ENCODE measurements at places on chromosomes 5 and 9.

- DNase-seq, result no peak
Observed at GRCh38 chr9:121731090-121731489, 79.7 kb downstream of the DAB2IP start.

GRCh38 chr5:73902327-73903051 is 276.5 kb downstream of the ARHGEF28 start:
- peak; percentile 44 for DNase-seq

DNA sequence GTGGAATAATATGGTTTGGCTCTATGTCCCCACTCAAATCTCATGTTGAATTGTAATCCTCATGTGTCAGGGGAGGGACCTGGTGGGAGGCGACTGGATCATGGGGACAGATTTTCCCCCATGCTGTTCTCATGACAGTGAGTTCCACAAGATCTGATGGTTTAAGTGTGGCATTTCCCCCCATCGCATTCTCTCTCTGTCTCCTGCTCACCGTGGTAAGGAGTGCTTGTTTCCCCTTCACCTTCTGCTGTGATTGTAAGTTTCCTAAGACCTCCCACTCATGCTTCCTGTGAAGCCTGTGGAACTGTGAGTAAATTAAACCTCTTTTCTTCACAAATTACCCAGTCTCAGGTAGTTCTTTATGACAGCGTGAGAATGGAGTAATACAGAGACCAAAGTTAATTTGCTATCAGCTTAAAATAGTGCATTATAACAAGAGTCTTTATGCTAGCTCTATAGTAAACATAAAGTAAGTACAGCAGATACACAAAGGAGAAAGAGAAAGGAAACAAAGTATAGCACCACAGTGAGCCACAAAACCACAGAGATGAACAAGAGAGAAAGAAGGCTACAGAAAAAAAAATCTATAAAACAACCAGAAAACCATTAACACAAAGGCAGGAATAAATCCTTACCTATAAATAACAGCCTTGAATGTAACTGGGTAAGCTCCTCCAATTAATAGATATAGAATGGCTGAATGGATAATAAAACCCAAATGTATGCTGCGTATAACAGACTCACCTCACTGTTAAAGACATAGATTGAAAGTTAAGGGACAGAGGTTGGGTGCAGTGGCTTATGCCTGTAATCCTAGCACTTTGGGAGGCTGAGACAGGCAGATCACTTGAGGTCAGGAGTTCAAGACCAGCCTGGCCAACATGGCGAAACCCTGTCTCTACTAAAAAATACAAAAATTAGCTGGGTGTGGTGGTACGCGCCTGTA is 39.7 kb downstream of the RAPGEF6 start:
- DNase-seq, result no peak

GRCh38 chr9:100669968-100670367 is 92.1 kb downstream of the CAVIN4 start:
- no peak for DNase-seq

GRCh38 chr9:129458663-129459546 is 162.0 kb downstream of the C9orf50 start:
- no peak for DNase-seq

DNA sequence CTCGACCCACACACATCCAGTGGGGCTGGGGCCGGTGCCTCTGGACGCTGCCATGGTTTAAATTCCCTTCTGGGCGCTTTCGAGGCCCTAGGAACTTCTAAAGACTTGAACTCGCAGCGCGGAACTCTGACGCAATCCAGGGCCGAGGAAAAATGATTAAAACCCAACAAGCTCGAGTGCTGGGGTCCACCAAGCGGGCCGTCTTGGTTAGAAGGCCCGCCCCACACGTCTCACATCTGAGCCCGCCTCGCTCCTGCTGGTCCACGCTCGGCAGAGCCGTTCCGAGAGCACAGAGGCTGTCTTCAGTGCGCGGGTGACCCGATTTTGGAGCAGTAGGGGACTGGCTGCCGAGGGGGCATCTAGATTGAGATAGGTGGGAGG is 1.5 kb downstream of the CRHBP start:
- DNase-seq, result no peak

DNA sequence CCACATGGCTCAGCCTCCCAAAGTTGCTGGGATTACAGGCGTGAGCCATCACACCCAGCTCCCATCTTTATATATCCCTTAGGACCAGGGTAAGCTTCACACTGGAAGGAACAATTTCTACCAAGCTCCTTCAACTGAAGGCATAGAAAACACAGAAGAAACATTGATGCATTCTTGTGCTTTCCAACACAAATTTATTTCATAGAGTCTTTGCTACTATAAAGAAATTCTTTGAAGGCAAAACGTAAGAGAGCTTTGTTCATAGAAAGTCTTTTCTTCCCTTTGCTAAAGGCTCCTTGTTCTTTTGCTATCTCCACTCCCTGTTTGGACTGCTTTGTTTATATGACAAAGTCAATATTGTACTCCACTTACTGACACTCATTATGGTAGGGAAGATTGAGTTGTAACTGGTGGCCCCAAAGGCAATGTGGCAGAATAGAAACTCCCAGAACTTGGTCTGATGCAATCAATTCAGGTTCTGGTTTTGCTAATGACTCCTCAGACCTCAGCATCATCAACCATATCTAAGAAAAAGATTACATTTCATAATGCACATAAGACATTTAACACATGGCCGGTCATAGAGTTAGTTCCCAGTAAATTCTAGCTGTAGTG is 97.4 kb upstream of the CLINT1 start:
- no peak for DNase-seq

GRCh38 chr5:160699301-160699700 is 152.7 kb downstream of the ATP10B start:
- DNase-seq, result no peak

- DNase-seq, result no peak
Observed at GRCh38 chr5:159749146-159749545, 167.1 kb upstream of the ADRA1B start.

DNA sequence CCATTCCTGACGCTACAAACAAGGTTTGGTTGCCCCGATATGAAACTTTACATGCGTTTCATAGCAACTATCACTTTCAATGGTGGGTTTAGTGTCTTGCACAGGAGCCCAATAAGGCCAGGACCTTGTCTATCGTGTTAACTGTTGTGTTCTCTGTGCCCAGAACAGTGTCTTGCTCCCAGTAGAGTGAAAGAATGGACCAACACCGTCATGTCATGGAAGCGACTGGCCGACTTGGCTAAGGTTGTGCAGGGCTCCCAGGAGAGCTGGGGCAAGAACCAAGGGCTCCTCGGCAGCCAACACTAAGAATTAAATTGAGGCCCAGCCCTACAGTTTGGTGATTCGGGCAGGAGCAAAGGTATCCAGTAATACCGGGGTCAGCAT is 498 bp upstream of the ARHGEF37 start:
- no peak for DNase-seq

GRCh38 chr5:80341016-80341775 is 21.4 kb downstream of the SPZ1 start:
- DNase-seq, result no peak

- no peak for DNase-seq
Observed at GRCh38 chr5:139277171-139277570, 16.4 kb upstream of the MATR3 start.

- DNase-seq, result no peak
Observed at GRCh38 chr9:13397220-13397619, 117.7 kb upstream of the MPDZ start.

GRCh38 chr5:5403741-5404140 is 18.7 kb upstream of the ICE1 start:
- no peak for DNase-seq

DNA sequence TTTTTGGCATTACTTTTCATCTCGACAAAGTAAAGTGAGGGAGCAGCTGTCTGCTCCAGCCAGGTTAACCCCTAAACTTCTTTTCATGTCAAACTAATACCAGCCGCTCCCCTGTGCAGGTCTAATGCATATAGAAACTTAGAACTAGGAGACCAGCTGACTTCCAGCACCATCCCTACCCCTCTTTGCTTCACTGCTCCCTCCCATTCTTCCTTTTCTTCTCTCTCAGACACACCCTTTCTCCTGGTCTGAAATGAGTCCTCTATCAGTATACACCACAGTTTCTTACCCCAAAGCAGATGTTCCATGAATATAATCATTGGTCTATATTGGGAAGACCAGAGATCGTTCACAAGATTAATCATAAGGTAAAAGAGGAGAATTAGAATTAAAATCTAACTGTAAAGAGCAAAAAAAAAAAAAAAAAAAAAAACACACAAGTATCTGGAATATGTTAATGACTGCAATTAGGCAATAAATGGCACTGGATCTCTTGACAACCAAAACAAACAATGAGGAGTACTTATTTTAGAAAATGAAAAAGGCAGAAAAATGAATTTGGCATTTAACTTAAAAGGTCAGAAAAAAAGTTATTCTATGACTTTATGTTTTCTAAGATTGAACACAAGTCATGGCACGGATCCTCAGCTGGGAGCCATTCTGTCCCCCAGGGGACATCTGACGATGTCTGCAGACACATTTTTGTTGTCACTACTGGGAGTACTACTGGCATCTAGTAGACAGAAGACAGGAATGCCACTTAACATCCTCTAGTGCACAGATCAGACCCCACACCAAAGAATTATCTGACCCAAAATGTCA is 209.8 kb downstream of the PJA2 start:
- DNase-seq, result no peak

- no peak for DNase-seq
Observed at GRCh38 chr9:126756876-126757415, 47.9 kb upstream of the ZBTB43 start.

DNA sequence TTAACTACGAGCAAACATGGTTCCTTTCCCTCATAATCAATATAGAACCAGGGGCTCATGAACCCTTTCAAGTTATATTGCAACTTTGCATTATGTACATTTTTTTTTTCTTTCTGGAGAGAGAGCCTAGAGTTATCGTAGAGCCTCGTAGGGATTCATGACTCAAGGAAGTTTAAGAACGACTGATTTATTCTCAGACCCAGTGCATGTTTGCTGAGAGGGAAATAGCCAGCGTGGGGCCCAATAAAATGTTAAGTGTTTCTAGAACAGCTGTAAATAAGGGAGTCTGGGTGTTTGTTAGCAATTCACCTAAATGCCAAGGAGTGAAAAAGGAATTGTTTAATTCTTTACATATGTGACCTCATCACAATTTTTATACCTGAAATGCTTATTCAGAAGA is 119.0 kb upstream of the KLF9 start:
- DNase-seq, result no peak

DNA sequence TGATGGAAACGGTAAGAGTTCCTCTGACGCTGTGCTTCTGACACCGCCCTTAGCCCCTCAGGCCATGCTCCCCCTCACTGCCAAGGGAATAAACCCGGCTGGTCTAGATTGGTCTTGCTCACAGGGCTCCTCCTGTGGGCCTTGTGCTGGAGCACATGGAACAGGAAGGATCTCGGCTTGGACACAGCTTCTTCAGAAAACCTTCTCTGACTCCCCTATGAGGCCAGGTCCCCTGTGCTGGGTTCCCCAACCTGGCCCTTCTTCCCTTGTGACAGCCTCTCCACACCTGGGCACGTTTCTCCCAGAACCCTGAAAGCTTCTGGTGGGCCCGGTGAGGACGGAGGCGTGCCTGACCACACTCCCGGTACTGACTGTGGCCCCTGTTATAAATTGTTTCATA is 8.2 kb downstream of the SPATA31E1 start:
- no peak for DNase-seq
